ENCODE measurements at places on chromosomes 16 and 17.

GRCh38 chr17:64028874-64029464 is 8.5 kb upstream of the ICAM2 start:
- no peak for DNase-seq

GRCh38 chr17:81961521-81962498 is 823 bp upstream of the NOTUM start:
- DNase-seq = no peak

DNA sequence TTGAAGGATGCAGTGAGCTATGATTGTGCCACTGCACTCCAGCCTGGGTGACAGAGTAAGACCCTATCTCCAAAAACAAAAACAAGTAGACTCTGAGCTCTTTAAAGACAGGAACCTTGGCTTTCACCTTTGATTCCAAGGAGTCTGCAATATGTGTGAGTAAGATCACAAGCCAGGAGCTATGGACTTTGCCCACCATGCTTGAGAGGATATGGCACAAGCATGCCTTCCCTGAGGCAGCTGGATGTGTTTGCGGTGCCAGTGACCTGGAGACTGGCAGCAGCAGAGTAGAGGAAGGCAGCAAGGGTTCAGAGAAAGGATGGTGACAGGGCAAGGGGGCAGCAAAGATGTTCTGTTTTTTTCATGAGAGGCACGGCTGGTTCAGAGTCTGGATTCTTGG is 14.5 kb upstream of the PRKCA start:
- no peak for DNase-seq

DNA sequence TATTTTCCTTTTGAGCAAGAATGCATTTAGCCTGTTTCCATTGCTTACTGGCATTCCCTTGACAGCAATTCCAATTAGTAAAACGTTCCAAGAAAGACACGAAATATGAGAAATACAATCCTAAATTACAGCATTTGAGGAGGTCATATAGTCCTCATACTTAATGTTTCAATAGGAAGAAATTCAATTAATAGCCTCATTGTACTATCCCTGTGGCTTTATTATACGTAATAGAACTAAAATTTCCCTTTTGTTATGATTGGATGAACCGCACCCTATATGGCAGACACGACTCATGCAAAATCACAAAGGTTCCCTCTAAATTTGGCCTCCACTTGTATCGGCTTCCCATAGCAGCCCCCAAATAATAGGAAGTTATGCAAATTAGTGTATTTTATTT is 291.7 kb downstream of the CEP112 start:
- no peak for DNase-seq
